Uterine smooth muscle cell (primary cell): ENCODE measurements at places on chromosomes 11 and 22. TPM values are rescaled to one million over a fixed set of nuclear protein-coding genes. Genes with fewer than 3 reads are reported as not detected.

The PATE4 gene
- total RNA-seq = not detected in 2 replicates

The WDR74 gene
- total RNA-seq = 48.4 and 68.5 TPM in 2 replicates

The CDKN1C gene
- 8.1 and 13.7 TPM in 2 replicates for total RNA-seq

The C11orf21 gene
- not detected in 2 replicates for total RNA-seq

The OR8D4 gene
- not detected in 2 replicates for total RNA-seq

The SLC6A5 gene
- not detected in 2 replicates for total RNA-seq
